Effector memory CD4-positive, alpha-beta T cell (primary cell): ENCODE measurements at places on chromosomes 4 and X.

GRCh38 chrX:127884921-127885320 is 167.3 kb downstream of the ACTRT1 start:
- DNase-seq, result no peak

- no peak for DNase-seq
Observed at GRCh38 chr4:138439143-138439581, 197.0 kb upstream of the SLC7A11 start.

DNA sequence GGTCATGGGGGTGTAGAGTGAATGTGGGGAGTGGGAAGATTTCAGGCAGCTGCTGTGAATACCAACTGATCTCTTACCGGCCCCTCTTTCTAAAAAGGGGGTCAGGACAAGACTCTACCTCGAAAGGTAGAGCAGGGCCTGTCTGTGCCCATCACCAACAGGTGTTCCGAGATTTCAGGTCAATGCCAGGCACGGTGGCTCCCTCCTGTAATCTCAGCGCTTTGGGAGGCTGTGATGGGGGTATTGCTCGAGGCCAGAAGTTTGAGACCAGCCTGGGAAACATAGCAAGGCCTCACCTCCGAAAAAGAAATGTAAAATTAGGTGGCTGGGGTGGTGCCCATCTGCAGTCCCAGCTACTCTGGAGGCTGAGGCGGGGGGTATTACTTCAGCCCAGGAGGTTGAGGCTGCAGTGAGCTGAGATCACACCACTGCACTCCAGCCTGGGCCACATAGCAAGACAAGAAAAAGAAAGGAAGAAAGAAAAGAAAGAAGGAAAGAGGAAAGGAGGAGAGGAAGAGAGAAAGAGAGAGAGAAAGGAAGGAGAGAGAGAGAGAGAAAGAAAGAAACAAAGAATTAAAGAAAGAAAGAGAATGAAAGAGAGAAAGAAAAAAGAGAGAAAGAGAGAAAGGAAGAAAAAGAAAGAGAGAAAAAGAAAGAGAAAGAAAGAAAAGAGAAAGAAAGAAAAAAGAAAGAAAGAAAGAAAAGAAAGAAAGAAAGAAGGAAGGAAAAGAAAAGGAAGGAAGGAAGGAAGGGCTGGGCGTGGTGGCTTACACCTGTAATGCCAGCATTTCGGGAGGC is 50.1 kb downstream of the CRLF2 start:
- no peak for DNase-seq

GRCh38 chr4:153421941-153422340 is 44.2 kb upstream of the TMEM131L start:
- DNase-seq, result no peak

DNA sequence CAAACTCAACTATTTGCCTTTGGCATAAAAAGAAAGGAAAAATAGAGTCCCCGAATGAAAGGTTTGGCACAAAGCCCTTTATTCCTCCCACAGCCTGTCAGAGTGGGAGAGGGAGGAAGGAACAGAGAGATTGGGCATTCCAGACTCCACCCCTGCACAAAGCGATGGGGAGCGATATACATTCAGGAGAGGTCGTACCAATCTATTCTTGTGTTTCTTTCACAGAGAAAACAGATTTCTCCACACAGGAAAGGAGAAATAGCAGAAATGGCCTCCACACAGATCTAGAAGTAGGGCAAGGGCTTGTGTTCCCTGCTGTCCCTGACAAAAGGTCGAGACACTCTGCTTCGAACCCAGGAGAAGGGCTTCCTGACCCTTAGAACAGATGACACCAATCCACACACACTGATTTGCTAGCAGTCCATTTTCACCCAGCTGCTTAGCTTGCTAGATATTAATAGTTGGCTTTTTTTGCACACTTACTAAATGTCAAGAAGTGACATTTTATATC is 197.4 kb downstream of the MAML3 start:
- no peak for DNase-seq

DNA sequence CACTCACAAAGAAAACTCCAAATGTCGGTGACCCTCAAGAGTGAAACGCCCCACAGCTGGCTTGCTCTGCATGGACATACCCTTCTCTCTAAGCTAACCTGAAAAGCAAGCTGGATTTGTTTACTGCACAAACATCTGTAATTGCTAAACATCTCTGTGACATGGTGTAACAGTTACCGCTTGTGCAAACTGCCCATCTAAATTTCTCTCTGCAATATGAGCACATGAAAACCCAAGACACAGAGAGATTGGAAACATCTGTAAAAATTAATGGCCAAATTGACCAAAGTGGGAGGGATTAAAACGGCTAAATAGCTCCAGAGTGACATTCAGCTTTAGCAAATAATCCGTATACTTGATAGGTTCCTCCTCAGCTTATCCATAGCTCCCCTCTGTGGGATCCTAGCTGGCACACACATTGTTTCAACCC is 155.0 kb upstream of the MAP3K15 start:
- DNase-seq, result no peak

- DNase-seq, result no peak
Observed at GRCh38 chr4:124044867-124045266, 648.3 kb downstream of the SPRY1 start.

DNA sequence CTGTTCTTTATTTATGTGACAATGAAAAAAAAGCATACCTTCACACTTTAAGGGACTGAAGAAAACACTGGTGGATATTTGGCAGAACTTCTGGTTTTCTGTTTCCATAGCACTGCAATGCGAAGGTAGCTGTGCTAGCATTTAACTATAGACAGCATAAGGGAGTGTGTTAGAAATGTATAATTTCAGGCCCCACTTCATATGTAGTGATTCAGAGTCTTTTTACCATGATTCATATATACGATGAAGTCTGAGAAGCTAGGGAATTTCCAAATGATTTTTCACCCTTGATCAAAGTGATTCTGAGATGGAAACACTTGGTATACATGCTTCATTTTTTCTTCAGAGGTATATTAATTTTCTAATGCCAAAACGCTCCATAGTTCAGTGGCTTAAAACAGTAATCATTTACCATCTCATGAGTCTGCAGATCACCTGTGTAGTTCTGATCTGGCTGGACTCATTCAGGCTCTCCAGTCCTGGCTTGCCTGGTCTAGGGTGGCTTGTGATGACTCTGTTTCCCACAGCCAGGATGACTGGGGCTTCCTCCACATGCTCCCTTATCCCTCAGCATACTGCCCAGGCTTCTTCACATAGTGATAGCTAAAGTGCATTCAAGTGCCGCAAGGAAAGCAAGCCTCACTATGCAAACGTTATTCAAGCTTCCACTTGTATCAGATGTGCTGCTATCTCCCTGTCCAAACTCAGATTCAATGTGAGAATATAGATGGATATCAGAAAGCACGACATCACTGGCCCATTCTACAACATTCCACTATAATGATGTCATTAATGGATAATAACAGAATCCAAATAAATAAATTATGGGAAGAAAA is 790.1 kb downstream of the TECRL start:
- DNase-seq, result no peak

DNA sequence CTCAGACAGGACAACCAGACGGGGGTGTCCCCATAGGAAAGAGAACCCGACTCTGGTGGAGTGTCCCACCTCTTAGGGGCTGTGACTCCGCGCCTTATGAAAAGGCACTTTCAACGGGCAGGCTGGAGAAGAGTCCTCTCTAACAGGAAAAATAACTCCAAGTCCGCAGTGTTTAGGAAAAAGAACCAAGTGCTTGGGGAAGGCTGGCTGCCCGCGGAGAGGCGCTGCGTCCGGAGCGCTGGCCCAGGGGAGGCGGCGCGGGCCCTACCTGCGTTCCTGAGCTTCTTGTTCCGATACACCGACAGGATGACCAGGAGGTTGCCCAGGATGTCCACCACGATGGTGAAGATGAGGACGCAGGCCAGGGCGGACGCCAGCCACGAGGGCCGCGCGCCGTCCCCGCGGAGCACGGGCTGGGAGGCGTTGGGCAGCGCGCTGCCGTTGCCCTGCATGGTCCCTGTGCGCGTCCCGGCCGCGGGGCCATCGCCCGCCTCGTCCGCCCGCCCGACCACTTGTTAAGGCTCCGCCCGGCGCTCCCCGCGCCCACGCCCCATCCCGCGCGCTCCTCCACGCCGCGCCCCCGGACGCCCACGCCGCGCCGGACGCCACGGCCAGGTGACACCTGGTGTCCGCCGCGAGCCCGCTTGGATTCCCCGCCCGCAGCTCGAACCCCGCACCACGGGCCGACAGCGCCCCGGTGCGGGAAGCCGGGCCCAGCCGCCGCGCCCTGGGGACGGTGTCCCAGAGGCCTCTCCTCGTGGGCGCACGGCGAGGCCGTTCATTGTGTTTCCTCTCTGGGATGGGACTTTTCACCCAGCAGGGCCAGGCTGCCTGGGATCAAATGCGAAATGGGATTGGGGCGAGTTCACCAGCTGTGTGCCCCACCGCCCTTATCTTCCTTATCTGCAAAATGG is at the start of gene MTNR1A:
Gene MTNR1A, minus strand, starts transcription at position 654 of the 914 bp plus-strand sequence. Its CDS starts 202 bp downstream, at position 452.
- no peak for DNase-seq

- no peak for DNase-seq
Observed at GRCh38 chr4:188941524-188942119, 802.4 kb downstream of the TRIML1 start.

GRCh38 chr4:4245172-4245571 is 2.9 kb downstream of the TMEM128 start:
- no peak for DNase-seq

DNA sequence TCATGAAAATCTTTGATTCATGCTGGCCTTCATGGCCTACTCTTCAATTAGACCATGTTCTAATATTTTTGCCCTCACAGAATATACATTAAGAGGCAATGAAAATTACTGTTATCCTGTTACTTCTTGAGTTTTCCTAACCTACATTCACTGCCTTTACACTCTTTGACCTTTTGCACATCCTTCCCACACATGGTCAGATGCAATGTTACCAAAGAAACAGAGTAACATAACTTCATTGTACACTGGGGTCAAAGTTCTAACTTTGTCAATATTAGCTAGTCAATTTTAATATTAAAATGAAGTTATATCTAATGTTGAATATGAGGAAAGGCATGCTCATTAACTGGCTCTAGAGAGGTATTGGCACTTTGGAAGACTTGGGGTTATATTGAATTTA is 284.8 kb downstream of the TEX13C start:
- DNase-seq, result no peak

DNA sequence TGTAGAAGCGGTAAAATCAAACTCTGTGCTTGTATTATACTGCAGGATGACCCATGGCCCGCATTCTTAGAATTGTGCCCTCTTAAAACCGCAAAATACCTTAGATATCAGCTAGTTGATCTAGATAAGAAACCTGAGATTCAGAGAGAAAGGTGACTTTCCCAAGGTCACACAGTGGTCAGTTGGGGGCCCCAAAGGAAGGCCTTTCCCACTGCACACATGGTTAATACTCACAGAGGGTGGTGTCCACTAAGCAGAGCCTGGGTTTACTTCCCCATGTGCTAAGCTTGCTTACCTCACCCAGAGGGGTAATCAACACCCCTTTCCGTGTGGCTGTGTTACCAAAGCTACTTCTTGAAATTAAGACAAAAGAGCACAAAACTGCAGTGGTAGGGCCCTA is 66.3 kb downstream of the RBM47 start:
- DNase-seq, result no peak

DNA sequence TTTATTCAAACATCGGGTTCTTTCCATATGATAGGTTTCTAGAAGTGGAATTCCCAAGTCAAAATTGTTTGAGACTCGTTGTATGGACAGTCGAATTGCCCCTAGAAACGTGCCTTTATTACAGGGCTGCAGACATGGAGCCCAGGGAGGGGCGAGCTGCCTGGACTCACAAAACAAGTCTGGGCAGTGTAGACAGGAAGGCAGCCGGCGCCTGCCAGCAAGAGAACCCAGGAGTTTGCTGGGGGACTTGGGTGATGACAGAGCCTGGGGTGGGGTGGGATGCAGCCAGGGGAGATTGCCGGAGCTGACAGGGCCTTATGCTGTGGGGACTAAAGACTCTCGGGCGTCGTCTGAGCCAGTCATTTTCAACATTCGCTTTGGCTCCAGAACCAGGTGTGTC is 107.4 kb upstream of the MSX1 start:
- DNase-seq, result no peak

DNA sequence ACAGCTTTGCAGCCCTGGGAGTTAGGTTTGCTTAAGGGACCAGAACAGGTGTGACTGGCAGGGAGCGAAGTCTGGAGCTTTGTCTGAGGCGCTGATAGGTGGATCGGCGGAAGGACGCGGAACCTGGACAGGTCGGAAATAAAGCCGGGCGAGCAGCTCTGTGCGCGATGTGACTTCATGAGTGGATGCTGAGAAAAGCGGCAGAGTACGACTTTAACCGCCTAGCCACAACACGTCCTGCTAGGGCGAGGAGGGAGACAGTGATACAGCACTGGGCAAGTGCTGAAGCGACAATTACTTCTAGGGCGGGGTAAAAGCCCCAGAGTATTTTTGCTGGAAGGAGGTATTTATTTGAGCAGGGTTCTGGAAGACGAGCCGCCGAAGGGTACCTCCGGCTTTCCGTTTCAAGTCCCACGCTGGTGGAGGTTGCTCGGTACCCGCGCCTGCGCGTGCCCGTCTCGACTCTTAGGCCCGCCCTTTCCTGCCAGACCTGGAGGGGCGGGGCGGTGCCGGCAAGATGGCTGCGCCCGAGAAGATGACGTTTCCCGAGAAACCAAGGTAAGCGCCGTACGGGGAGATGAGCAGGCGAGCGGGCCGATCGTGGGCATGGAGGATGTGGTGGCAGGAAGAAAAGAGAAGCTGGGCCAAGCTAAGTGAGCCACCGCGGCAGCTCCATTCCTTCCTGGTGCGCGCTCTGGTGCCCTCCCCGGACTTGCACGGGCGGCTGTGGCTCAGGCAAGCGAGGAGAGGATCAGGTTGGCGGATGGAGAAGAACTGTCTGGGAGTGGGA is at the start of gene ZRSR2:
Gene ZRSR2, plus strand, starts transcription at position 506 of the 790 bp plus-strand sequence. Its CDS starts 12 bp downstream, at position 518.
- peak; percentile 78 for DNase-seq

DNA sequence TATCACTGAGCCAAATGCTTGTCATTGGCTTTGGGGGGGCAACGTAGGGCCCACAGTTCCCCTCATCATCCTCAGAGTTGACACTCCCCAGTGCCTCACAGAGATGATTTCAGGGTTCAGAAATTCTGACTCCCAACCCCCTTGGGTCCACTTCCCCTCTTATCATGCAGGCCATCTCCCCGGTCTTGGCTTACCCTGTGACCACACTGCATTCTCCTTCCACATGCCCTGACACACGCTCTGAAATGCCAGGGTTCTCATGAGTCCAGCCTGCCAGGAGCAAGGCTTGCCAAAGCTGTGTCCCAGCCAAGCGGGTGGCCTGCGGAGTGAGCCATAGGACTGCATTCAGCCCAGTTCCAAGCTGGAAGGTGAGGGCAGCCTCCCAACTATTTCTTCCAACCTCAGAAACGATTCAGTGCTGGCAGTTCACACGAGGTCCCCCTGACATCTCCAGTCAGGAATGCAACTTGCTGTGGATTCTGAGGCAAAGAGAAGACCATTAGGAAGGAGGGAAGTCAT is 101.2 kb downstream of the SMIM20 start:
- no peak for DNase-seq

GRCh38 chr4:40749717-40750460 is at the start of gene NSUN7:
NSUN7 (plus strand) TSS chr4:40749955; CDS start chr4:40750694, 739 bp downstream.
- DNase-seq, result no peak

DNA sequence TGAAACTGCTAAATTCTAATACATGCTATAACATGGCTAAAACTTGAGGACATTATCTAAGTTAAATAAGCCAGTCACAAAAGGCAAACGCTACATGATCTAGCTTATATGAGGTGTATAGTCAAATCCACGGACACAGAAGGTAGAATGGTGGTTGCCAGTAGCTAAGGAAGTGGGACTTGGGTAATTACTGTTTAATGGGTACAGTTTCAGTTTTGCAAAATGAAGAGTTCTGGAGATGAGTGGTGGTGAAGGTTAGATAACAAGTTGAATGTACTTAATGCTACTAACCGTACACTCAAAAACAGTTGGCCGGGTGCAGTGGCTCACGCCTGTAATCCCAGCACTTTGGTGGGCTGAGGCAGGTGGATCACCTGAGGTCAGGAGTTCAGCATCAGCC is 644.5 kb upstream of the DIPK2B start:
- DNase-seq, result no peak
